ENCODE measurements at places on chromosomes 4 and X.

GRCh38 chr4:98614094-98614493 lies 44.3 kb downstream of the TSPAN5 start:
- DNase-seq, result no peak

- DNase-seq, result no peak
Measured at GRCh38 chr4:152965611-152966010, 29.5 kb downstream of the FHDC1 start.

- peak; percentile 46 for DNase-seq
Measured at GRCh38 chr4:159273141-159273438, 170.2 kb downstream of the RAPGEF2 start.

- DNase-seq, result no peak
Measured at GRCh38 chr4:135412213-135412612, 1210.6 kb upstream of the PABPC4L start.

DNA sequence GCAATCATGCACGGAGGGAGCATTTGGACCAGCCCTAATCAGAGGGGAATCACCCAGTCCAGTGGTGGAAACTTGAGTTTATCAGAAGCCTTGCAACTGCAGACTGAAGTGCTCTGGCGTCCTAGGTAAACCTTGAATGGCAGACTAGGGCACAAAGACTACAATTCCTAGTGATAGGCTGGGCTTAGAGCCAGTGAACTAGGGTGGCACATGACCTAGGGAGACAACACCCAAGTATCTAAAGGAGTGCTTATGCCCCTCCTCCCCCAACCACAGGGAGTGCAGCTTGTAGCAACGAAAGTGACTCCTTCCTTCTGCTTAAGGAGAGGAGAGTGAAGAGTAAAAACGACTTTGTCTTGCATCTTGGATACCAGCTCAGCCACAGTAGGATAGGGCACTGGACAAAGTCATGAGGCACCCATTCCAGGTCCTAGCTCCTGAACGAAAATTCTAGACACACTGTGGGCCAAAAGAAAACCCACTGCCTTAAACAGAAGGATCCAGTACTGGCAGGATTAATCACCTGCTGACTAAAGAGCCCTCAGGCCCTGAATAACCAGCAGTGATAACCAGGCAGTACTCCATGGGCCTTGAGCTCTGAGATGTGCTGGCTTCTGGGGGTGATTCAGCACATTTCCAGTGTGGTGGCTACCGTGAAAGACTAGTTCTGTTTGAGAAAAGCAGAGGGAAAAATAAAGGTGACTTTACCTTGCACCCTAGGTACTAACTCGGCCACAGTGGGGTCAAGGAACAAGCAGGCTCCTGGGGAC lies 58.7 kb upstream of the STARD8 start:
- no peak for DNase-seq
